Transverse colon (tissue), 4 donors: ENCODE measurements at places on chromosomes 5 and 9.

DNA sequence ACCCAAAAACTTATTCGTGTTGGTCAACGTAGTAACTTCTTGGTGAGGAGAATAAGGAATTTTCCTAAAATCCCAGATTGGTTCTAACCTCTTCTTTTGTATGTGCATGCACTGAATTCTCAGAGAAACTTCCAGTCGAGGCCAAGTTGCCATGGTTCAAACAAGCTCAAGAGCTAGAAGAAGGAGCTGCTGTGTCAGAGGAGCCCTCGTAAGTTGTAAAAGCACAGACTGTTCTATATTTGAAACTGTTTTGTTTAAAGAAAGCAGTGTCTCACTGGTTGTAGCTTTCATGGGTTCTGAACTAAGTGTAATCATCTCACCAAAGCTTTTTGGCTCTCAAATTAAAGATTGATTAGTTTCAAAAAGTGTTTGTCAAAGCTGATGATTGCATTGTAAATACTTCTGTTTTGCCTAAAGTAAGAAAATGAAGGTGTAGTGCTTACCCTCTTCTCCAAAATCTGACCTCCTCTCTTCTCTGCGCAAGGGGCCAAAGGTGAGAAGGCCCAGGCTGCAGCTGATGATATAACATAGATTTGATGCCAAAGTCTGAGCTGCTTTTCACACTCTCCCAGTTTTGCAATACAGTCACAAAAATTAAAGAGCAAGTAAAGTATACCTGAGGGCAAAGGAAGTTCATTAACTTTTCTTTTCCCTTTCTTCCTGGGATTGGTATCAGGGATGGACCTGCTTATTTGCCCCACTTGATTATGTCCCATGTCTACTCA, 210.8 kb downstream of the ADAMTSL1 start:
- no peak for DNase-seq

GRCh38 chr5:170393235-170393634, 4.1 kb upstream of the KCNMB1 start:
- DNase-seq = no peak

DNA sequence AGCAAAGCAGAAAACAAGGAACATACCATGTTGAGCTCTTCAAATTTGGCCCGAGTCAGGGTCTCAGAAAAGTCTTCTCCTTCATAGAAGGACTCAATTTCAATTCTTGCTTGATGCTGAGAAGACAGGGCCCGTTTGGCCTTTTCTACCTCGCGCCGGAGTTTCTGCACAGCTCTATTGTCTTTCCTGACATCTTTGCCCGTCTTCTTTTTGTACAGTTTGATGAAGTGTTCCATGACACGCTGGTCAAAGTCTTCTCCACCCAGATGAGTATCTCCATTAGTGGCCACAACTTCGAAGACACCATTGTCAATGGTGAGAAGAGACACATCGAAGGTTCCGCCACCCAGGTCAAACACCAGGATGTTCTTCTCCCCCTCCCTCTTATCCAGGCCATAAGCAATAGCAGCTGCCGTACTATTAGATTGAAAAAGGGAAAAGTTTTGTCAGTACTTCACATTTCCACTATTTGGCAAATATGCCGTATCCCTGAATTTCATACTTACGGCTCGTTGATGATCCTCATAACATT, 2.2 kb downstream of the HSPA5 start:
- no peak for DNase-seq

DNA sequence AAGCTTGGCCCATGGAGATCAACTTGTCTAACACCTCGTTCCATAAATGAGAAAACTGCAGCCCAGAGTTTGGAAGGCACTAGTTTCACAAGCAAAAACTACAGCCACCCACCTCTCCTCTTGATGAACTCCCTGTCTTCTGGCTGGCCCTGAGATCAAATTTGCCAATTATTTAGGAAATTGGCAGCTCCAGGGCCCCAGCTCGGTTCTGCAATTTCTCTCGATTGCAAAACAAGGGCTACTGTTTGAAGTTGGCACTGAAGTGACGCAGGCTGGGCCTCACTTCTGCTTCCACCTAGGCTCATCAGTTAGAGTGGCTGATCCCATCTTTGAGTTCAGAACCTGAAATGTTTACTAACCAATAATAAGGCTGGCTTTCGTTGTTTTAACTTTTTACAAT, 3.7 kb upstream of the GPX3 start:
- DNase-seq = no peak

- no peak for DNase-seq
Observed at GRCh38 chr5:29701600-29701999, 1491.9 kb upstream of the CDH6 start.

GRCh38 chr9:110958847-110959246, 79.4 kb downstream of the LPAR1 start:
- no peak for DNase-seq

GRCh38 chr9:23464275-23464674, 361.8 kb downstream of the ELAVL2 start:
- no peak for DNase-seq

DNA sequence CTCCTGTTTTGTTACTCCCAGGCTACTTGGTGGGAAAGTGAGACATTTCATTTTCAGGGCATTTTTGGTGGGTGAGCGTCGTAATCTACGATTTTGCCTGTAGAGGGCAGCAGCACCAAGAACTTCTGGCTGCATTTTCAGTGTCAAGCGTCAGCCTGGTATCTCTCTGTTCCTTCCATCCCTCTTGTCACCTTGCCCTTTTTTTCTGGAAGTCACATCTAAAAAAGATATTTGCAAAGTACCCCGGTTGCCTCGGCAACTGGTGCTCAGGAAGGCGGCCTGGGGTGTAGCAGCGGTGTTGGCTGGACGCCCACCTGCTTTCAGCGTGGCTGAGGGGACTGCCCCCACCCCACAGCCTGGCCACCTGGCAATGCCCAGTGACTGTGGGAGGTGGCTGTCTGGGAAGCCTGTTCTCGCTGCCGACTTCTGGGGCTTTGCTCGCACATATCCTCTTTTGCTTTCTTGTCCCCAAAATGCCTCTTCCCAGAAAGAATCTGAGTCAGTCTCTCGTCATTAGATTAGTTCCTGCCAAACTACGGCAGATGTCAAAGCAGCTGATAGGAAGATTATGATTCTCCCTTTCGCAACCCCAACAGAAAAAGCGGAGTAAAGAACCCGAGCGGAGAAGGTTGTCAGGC, 84.5 kb downstream of the ACER2 start:
- peak; percentile 24 for DNase-seq

DNA sequence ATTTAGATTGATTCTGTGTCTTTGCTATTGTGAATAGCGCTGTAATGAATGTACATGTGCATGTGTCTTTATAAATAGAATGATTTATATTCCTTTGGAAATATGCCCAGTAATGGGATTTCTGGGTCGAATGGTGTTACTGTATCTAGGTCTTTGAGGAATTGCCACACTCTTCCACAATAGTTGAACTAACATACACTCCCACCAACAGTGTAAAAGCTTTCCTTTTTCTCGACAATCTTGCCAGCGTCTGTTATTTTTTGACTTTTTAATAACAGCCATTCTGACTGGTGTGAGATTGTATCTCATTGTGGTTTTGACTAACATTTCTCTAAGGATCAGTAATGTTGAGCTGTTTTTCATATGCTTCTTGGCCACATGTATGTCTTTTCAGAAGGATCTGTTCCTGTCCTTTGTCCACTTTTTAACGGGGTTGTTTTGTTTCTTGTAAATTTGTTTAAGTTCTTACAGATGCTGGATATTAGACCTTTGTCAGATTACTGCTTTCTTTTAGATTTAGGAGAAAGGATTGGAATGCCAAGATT, 125.0 kb upstream of the NR5A1 start:
- DNase-seq = no peak

DNA sequence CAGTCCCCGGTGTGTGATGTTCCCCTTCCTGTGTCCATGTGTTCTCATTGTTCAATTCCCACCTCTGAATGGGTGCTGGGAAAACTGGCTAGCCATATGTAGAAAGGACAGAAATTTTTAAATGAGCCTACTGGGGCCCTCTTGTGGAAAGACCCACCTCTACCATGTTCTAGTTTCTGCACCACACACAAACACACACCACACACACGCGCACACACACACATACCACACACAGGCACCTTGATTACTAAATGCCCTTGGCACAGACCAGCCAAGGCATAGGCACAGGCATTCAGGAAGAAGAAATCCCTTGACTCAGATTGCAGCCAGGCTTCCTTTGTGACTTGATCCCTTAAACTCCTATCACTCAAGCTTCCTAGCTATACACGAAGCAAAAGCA, 60.5 kb downstream of the SIL1 start:
- DNase-seq = peak; percentile 12

GRCh38 chr5:148899993-148900392, 73.6 kb downstream of the ADRB2 start:
- DNase-seq = no peak

DNA sequence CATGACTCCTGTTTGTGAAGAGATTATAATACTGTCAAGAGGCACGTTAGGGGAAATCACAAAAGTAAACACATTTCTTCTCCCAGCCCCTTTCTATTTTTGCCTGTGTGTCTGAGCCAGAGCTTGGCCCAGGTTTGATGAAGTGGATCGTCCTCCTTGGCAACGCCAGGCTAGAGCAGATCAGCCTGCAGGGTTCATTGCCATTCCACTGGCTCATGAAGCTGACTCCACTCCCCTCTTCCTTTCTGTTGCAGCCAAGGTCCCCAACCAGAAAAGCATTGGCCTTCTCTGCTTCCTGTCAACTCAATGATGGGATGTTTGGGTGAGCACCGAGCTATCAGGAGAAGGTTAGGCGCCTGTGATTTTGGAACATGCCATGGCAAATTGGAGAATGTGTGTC, 3.3 kb downstream of the ADRB2 start:
- no peak for DNase-seq

DNA sequence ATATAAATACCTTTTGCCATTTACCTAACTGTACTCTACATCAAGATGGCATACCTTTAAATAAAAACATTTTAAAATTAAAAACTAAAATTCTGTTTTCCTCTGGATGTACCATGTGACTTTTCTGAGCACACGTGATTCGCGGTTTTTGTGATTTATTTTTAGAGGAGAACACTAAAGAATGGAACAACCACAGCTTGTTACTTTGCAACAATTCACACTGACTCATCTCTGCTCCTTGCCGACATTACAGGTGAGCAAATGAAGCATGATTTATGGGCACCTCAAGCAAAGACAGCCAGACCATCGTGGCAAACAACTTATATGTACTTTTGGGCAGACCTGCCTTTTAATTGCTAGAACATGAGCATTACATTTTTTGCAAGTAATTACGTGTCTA, 61.3 kb downstream of the GDA start:
- no peak for DNase-seq

GRCh38 chr9:5531101-5531882, 21.0 kb downstream of the PDCD1LG2 start:
- DNase-seq = no peak

GRCh38 chr5:168432903-168433302, 53.4 kb upstream of the RARS1 start:
- DNase-seq = no peak

GRCh38 chr5:54325272-54325609, 14.9 kb upstream of the ARL15 start:
- no peak for DNase-seq

GRCh38 chr9:102124465-102124864, 386.0 kb upstream of the GRIN3A start:
- no peak for DNase-seq

GRCh38 chr9:113533335-113534225, 70.1 kb downstream of the RGS3 start:
- DNase-seq = no peak

- DNase-seq = no peak
Observed at GRCh38 chr9:104784098-104784497, 20.2 kb downstream of the NIPSNAP3B start.

DNA sequence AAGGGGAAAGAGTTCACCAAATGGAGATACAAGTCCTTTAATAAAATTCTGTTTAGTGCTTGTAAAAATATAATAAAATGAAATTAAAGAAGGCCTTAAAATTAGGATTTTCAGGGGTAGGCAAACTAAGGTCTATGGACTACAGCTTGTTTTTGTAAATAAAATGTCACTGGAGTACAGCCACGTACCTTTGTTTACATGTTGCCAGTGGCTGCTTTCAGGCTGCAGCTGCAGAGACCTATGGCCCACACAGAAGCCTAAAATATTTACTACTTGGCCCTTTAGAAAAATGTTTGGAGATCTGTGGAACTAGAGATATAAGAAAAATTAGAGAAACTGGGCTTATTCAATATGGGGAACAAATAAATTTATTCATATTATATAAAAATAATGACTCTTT, 122.8 kb downstream of the RPS23 start:
- no peak for DNase-seq

DNA sequence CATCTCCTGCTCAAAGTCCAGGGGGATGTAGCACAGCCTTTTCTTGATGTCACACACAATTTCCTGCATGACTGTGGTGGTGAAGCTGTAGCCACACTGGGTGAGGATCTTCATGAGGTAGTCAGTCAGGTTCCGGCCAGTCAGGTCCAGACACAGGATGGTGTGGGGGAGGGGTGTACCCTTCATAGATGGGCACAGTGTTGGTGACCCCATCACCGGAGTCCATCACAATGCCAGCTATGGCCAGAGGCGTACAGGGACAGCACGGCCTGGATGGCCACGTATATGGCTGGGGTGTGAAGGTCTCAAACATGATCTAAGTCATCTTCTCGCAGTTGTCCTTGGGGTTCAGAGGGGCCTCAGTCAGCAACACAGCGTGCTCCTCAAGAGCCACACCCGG, 19.7 kb upstream of the SPZ1 start:
- no peak for DNase-seq

GRCh38 chr9:105257809-105258208, 13.4 kb downstream of the SLC44A1 start:
- no peak for DNase-seq

DNA sequence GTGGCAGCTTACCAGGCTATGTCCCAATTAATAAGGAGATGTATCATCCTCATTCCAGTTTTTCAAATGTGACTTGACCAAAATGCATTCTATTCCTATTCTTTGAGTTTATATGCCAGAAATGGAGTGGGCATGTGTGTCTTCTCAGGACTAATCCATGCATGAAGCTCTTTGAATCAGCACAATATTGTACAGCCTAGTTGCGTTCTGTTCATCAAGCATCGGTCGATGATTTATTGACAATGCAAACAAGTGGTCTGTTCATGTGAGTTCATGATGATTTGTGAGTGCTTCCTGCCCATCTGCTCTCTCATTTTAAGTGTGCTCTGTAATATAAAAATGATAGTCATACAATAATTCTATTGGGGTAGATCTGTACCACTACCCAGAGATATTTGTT, 48.3 kb downstream of the PALM2AKAP2 start:
- no peak for DNase-seq

DNA sequence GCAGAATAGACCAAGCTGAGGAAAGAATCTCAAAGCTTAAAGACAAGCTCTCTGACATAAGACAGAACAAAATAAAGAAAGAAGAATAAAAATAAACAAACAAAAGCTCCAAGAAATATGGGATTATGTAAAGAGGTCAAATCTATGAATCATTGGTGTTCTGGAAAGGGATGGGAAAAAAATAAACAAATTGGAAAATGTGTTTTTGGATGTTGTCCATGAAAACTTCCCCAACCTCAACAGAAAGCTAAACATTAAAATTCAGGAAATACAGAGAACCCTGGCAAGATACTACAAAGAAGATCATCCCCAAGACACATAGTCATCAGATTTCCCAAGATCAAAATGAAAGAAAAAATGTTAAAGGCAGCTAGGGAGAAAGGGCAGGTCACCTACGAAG, 662.0 kb upstream of the CDH18 start:
- DNase-seq = no peak
